Sigmoid colon (tissue), 7 donors: ENCODE measurements at places on chromosomes 11 and 22. TPM values are rescaled to one million over a fixed set of nuclear protein-coding genes. Genes with fewer than 3 reads are reported as not detected.

- H3K27me3 ChIP-seq: peaks cover 3% of the 10 kb centered on the region
- H3K36me3 ChIP-seq: no peaks in the 10 kb centered on the region
- DNase-seq: no peak
Observed at GRCh38 chr22:35538801-35539321, 1.8 kb upstream of the RASD2 start.

GRCh38 chr11:100810146-100810545 lies 123.1 kb downstream of the ARHGAP42 start:
- H3K4me3 ChIP-seq: no peak overlapping the region
- no peaks in the 10 kb centered on the region for H3K36me3 ChIP-seq
- no peaks in the 10 kb centered on the region for H3K4me1 ChIP-seq
- H3K27me3 ChIP-seq: no peaks in the 10 kb centered on the region
- no peak overlapping the region for H3K27ac ChIP-seq
- no peak for DNase-seq

GRCh38 chr22:31055635-31056159 lies 25.4 kb upstream of the SMTN start:
- H3K27ac ChIP-seq: peak overlapping the region; percentile 90
- H3K4me3 ChIP-seq: no peak overlapping the region
- no peaks in the 10 kb centered on the region for H3K36me3 ChIP-seq
- H3K4me1 ChIP-seq: peaks cover 53% of the 10 kb centered on the region
- H3K27me3 ChIP-seq: no peaks in the 10 kb centered on the region

DNA sequence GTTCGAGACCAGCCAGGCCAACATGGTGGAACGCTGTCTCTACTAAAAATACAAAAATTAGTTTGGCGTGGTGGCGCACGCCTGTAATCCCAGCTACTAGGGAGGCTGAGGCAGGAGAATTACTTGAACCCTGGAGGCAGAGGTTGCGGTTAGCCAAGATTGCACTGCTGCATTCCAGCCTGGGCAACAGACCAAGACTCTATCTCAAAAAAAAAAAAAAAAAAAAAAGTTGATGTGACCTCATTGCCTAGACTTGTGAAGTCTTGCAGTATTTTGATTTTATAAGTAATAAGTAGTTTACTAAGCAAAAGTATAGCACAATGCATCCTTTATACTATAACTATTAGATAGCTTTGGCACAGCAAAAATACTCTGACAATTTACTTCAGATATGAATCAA lies 9.9 kb upstream of the CUL5 start:
- no peak overlapping the region for H3K27ac ChIP-seq
- no peaks in the 10 kb centered on the region for H3K27me3 ChIP-seq
- H3K36me3 ChIP-seq: no peaks in the 10 kb centered on the region
- H3K4me1 ChIP-seq: no peaks in the 10 kb centered on the region
- DNase-seq: no peak

- no peaks in the 10 kb centered on the region for H3K27me3 ChIP-seq
- H3K36me3 ChIP-seq: no peaks in the 10 kb centered on the region
- peak overlapping the region; percentile 19 for H3K27ac ChIP-seq
- peak; percentile 64 for DNase-seq
- peak overlapping the region; percentile 57 for H3K4me3 ChIP-seq
Observed at GRCh38 chr11:84720706-84721402, 906.3 kb downstream of the DLG2 start.

DNA sequence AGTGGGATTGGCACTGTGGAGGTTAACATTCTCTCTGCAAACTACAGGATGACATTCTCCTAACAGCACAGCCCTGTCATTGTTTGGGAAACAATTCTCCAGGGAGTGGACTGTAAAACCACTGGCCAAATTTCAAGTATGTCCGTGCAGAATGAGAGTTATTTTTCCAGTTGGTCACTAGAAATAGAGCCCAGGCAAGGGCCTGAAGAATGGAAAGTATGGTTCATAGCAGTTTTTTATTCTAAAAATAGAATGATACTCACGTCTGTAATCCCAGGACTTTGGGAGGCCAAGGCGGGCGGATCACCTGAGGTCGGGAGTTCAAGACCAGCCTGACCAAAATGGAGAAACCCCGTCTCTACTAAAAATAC lies 39.0 kb upstream of the CD44 start:
- H3K27ac ChIP-seq: peak overlapping the region; percentile 84
- H3K4me3 ChIP-seq: no peak overlapping the region
- H3K27me3 ChIP-seq: no peaks in the 10 kb centered on the region
- no peaks in the 10 kb centered on the region for H3K36me3 ChIP-seq

DNA sequence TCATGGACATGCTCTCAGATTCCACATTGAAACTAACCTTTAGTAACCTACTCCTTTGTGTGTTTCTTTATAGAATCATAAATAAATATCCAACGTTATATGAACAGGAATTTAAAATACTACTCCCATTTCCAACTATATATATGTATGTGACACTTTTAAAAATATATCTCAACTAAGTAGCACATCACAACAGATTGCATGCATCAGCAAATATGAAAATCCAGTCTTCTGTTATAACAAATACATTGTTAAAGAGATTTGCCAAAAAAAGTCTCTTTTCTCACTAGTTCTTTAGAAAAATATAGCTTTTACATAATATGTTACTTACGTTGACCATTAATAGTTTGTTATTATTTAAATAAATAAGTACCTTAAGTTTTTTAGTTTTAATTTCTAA lies 1608.6 kb upstream of the RAG2 start:
- no peaks in the 10 kb centered on the region for H3K27me3 ChIP-seq
- no peaks in the 10 kb centered on the region for H3K36me3 ChIP-seq
- no peak overlapping the region for H3K27ac ChIP-seq
- H3K4me3 ChIP-seq: no peak overlapping the region

- DNase-seq: no peak
- H3K36me3 ChIP-seq: peaks cover 9% of the 10 kb centered on the region
- H3K4me3 ChIP-seq: no peak overlapping the region
- no peaks in the 10 kb centered on the region for H3K27me3 ChIP-seq
- no peak overlapping the region for H3K27ac ChIP-seq
- peaks cover 25% of the 10 kb centered on the region for H3K4me1 ChIP-seq
Observed at GRCh38 chr22:37951305-37951704, 2.1 kb downstream of the C22orf23 start.

DNA sequence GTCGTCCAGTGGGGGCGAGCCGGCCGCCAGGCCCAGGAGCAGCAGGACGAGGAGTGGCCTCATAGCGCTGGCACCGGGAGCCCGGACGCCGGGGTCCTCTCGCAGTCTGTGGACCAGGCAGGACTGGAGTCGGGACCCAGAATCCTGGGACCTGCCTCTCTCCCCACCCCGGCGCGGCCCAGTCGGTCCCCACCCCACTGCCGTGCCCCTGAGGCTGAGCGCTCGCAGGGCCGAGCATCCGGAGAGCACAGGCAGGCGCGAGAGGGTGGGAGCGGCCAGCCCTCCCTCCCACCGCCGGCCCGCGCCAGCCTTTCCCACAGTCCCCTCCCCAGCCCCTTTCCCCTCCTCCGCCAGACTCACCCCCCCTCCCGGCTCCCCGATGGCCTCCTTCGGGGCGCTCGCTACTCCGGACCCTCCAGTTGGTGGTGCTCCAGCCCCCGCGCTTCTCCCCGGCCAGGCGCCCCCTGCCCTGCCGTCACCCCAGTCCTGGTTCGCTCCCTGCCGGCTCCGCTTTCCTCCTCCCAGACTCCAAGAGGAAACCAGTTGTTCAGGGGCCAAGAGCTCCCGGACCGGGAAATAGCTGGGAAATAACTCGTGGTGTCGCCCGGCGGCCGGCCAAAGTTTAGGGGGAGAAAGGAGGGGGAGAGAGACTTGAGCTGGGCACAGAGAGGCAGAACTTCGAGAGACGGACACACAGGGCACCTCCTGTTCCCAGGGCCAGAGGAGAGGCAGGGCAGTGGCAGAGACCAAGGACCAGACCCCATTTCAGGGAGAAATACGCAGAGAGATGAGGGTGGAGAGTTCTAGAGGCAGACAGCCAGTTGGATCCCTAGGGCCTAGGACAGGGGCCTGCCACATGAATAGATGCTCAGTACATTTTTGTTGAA lies at the start of gene C1QTNF5:
Gene C1QTNF5 (minus strand): TSS at position 549 of the 887 bp plus-strand sequence. CDS start 486 bp downstream, at position 63.
- no peaks in the 10 kb centered on the region for H3K27me3 ChIP-seq
- H3K4me3 ChIP-seq: peak within 1 kb of the TSS; percentile 63
- DNase-seq: peak; percentile 96
- peaks cover 9% of the 10 kb centered on the region for H3K36me3 ChIP-seq
- peak within 1 kb of the TSS; percentile 80 for H3K27ac ChIP-seq

- no peaks in the 10 kb centered on the region for H3K27me3 ChIP-seq
- H3K36me3 ChIP-seq: peaks cover 59% of the 10 kb centered on the region
- H3K4me3 ChIP-seq: no peak overlapping the region
- DNase-seq: no peak
- peak overlapping the region; percentile 82 for H3K27ac ChIP-seq
Observed at GRCh38 chr22:41526226-41526829, 17.9 kb downstream of the POLR3H start.

- no peaks in the 10 kb centered on the region for H3K4me1 ChIP-seq
- DNase-seq: no peak
- H3K4me3 ChIP-seq: no peak overlapping the region
- no peaks in the 10 kb centered on the region for H3K27me3 ChIP-seq
- no peak overlapping the region for H3K27ac ChIP-seq
Observed at GRCh38 chr11:109957000-109957399, 136.2 kb upstream of the ZC3H12C start.

GRCh38 chr11:8268530-8269400 lies 5.1 kb upstream of the LMO1 start:
- peaks cover 71% of the 10 kb centered on the region for H3K27me3 ChIP-seq
- peak overlapping the region; percentile 31 for H3K4me3 ChIP-seq
- no peak overlapping the region for H3K27ac ChIP-seq
- H3K4me1 ChIP-seq: peaks cover 19% of the 10 kb centered on the region

- H3K36me3 ChIP-seq: peaks cover 23% of the 10 kb centered on the region
- DNase-seq: no peak
- H3K4me3 ChIP-seq: no peak overlapping the region
- H3K4me1 ChIP-seq: peaks cover 21% of the 10 kb centered on the region
- peak overlapping the region; percentile 59 for H3K27ac ChIP-seq
Observed at GRCh38 chr22:21698430-21699329, 32.9 kb downstream of the PPIL2 start.

DNA sequence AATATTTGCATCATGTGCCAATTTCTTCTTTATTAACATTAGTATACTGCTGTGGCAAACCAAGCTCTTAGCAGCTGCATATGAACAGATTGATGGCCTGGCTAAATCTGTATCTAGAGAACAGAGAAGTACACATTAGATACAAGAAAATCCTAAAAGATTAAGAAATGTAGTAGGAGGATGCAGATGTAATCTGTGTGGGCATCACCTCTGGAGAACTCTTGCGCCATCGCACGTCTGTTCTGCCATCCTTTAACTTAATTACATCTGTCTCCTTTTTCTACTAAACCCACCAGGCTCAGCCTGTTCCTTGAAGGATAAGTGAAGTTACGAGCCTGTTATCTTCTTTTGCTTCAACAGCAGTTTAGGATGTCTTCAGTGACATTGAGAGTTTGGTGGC lies 196.4 kb upstream of the PITPNB start:
- H3K4me3 ChIP-seq: no peak overlapping the region
- H3K36me3 ChIP-seq: no peaks in the 10 kb centered on the region
- DNase-seq: no peak
- peak overlapping the region; percentile 76 for H3K27ac ChIP-seq
- no peaks in the 10 kb centered on the region for H3K27me3 ChIP-seq

DNA sequence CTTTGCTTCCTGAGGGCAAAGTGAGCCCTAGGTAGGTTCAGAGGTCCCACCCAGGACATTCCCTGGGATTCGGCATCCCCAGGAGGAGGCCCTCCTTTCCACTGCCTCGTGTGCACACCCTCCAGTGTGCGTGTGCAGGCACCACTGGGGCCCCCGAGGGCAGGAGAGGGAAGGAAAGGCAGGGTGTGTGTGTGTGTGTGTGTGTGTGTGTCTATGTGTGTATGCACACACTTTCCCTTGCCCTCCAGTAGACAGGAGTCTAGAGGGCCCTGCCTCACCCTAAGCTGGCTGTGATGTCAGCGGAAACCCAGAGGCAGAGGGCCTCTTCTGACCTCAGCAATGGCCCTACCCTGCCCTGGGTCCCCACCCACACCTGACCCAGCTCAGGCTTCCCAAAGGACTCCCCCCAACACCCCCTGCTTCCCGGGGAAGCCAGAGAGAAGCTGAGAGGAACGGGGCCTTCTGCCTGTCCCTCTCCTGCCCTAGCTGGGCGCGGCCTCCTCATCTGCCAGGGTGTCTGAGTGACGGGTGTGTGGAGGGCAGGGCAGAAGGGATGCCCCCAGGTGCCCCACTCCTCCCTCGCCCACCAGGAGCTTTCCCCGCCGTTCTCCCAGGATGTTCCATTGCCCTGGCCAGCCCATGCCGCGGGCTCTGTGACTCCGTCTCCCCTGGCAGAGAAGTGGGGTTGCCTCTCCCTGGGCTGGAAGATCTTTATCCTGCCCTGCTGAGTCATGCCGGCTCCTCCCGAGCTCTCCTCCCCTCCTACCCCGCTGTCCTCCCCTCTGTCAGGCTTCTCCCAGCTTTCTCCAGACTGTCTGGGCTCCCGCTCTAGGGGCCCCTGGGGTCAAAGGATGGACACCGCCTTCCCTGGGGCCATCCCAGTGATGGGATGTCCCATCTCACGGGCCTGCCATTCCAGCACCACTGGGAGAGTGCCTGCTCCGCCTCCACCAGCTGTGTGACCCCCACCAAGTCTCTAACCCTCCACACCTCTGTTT lies 6.0 kb upstream of the CLCF1 start:
- no peak for DNase-seq
- H3K4me3 ChIP-seq: no peak overlapping the region
- no peaks in the 10 kb centered on the region for H3K36me3 ChIP-seq
- no peaks in the 10 kb centered on the region for H3K27me3 ChIP-seq
- H3K27ac ChIP-seq: no peak overlapping the region

- H3K27me3 ChIP-seq: no peaks in the 10 kb centered on the region
- H3K27ac ChIP-seq: peak within 1 kb of the TSS; percentile 99
- peaks cover 66% of the 10 kb centered on the region for H3K36me3 ChIP-seq
- H3K4me1 ChIP-seq: peaks cover 30% of the 10 kb centered on the region
- H3K4me3 ChIP-seq: peak within 1 kb of the TSS; percentile 82
- DNase-seq: peak; percentile 100
Observed at GRCh38 chr11:2400069-2400761, at the start of gene TSSC4. Gene TSSC4, plus strand, starts transcription at chr11:2400750. Its CDS starts 1,884 bp downstream, at chr11:2402634.

DNA sequence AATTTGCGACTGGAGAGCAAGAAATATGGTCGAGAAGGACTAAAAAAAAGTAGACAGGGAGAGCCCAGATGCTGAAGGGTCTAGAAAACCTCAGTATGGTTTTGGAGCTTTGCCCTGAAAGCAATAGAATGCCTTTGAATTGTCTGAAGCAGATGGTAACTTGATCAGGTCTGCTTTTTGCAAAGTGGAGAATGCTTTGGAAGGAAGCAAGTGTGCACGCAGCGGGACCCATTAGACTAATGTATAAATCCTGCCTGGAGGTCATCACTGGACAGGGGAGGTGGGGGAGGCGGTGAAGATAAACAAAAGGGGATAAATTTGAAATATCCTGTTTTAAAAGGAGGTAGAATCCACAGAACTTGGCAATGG lies 757 bp upstream of the HINFP start:
- H3K27me3 ChIP-seq: no peaks in the 10 kb centered on the region
- H3K4me3 ChIP-seq: peak overlapping the region; percentile 88
- H3K27ac ChIP-seq: peak overlapping the region; percentile 90
- peaks cover 18% of the 10 kb centered on the region for H3K4me1 ChIP-seq
- peaks cover 24% of the 10 kb centered on the region for H3K36me3 ChIP-seq

GRCh38 chr11:119694334-119694733 lies 34.7 kb downstream of the NECTIN1 start:
- no peak overlapping the region for H3K4me3 ChIP-seq
- peaks cover 9% of the 10 kb centered on the region for H3K4me1 ChIP-seq
- no peak overlapping the region for H3K27ac ChIP-seq
- H3K36me3 ChIP-seq: no peaks in the 10 kb centered on the region

CHST1 gene
- 1.4 TPM for total RNA-seq

TP53AIP1 gene
- not detected for total RNA-seq

GGTLC3 gene
- total RNA-seq: not detected

E2F8 gene
- 0.16 TPM for total RNA-seq

LDHAL6A gene
- not detected for total RNA-seq

UPK3A gene
- total RNA-seq: not detected

OR2D2 gene
- not detected for total RNA-seq

CEP57 gene
- 71.3 TPM for total RNA-seq
